ENCODE measurements at places on chromosomes 3 and 15.

DNA sequence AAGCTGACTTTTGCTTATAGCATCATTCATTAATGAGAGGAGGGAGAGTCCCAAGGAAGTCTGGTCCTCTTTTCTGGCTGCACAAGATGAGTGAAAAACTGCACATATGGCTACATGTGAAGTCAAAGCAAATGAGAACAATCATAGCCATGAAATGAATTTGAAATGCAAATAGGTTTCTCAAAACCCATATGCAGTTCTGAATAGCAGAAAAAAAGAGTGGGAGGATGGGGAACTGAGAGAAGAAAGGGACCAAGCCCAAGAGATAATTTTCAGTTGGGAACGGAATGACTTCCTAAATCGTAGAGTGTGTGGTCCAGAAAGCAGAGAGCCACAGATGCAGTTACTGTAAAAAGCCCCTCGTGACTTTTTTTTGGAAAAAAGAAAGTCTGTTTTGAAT is 66.3 kb downstream of the GTPBP8 start:
- no peak for DNase-seq

DNA sequence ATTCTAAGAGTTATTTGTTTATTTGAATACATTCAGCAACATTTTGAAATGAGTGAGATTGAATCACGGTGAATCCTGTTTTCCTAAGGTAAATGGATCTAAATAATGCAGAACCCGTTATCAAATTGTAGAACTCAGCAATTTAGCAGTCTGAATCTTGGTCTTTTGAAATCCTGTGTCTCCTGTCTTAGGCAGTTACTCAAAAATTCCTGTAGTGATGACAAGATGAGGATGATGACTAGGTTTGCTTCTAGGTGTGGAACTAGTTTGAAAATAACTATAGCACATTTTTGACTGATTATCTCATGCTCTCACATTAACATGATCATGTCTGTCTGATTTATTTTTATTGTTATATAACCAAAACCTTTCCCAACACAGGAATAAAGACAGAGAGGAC is 115.0 kb downstream of the RAP2B start:
- DNase-seq, result no peak

DNA sequence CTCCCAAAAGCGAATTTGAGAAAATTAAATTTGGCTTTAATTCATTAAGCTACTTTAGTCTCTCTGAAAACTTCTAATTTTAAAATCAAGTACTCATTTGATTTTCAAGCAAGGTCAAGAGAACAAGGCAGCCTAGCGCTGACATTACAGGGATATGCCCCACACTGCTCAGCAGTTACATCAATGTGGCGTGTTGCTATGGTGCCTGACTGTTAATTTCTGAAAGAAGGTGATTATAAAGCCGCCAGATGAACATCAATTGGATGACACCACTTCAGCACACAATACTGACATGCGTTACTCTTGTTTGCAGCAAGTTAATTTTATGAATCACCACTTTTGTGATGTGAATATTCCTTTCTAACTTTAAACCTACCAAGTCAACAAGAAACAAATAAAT is 284.4 kb downstream of the FOXP1 start:
- no peak for DNase-seq

DNA sequence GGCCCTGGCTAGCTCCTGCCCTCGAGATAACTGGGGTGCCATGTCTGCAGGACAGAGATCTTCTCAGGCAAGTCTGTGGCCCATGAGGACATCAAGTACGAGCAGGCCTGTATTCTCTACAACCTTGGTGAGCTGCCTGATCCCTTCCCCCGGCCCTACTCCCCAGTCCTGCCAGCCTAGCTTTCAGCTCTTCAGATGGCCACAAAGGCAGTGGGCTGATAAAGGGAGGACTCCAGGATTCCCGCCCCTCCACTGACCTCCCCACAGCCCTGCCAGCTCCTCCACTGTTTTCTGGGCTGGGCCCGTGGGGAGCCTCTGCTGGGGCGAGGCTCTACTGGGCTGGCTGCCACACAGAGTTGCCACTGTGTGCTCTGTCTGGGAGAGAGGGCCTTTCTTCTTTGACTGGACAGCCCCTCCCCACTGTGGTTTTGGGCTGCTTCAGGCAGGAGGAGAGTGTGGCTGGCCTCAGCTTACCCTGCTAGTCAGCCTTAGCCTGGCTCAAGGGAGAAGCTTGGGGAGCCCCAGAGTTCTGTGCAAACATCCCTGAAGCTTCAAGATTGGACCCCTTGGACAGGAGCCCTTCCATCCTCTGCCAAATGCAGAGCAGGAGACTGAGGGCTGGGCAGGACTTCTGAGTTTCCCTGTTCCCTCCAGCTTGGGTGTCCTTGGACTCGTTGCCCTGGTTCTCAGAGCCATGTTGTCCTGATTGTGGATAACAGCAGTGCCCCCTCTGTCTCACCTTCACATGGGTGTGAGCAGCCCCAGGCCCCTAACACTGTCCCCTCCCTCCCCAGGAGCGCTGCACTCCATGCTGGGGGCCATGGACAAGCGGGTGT is 24.4 kb downstream of the PTPN23 start:
- no peak for DNase-seq

Measured in cortex of kidney (tissue), 1 donor.